ENCODE measurements at places on chromosomes 11 and 22.

DNA sequence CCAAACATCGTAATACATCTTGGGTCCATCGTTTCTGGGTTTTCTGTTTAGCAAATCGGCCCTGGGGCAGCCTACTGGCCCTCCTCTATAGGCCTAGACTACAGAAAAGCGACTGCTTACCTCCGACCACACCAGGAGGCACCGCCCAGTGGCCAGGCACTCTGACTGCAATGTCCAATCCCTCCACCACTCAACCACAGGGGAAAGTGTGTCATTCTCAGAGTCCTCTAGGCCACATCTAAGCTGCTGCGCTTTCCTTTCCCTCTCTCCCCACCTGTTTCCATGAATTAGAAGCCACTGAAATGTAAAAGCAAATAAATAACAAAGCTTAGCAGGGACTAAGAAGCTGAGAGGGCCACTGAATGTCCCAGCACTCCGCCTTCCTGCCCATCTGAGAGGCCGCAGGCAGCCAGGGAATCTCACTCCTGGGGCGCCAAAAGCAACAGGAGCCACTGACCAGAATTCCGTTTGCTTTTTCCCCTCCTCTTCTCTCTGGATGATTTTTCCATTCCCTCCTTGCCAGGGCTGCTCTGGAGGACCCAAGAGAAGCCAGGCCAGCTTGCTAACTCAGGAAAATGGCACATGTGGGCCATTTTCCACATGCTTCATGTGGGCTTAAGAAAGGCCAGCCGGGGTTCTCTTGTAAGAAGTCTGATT lies 50.1 kb upstream of the FLI1 start:
- DNase-seq, result no peak

GRCh38 chr11:45023065-45023365 lies 72.3 kb upstream of the TP53I11 start:
- no peak for DNase-seq

- no peak for DNase-seq
Measured at GRCh38 chr22:19121631-19122142, 525 bp downstream of the DGCR2 start.

GRCh38 chr11:12433571-12434324 lies 56.4 kb downstream of the PARVA start:
- no peak for DNase-seq

DNA sequence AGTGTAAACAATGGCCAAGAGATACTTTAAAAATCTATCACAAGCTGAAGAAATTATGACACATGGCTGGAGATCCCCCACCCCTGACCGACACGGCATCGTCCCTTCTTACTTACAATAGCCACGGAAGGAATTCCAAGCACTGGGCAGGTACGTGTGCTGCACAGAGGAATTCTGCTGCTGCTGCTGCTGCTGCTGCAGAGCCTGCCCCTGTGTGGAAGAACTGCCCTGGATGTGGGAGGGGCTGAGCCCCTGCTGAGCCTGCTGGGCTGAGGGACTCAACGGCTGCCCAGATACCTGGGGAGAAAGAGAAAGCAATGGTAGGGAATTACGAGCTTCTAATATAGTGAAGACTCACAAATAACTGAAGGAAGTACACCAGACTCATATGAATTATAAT lies 15.0 kb upstream of the NFRKB start:
- DNase-seq, result no peak

GRCh38 chr11:11856638-11857037 lies 14.9 kb downstream of the USP47 start:
- DNase-seq, result no peak

- DNase-seq, result no peak
Measured at GRCh38 chr22:19446603-19447329, 745 bp downstream of the C22orf39 start.

GRCh38 chr11:94424662-94425061 lies 23.4 kb upstream of the GPR83 start:
- DNase-seq, result no peak

DNA sequence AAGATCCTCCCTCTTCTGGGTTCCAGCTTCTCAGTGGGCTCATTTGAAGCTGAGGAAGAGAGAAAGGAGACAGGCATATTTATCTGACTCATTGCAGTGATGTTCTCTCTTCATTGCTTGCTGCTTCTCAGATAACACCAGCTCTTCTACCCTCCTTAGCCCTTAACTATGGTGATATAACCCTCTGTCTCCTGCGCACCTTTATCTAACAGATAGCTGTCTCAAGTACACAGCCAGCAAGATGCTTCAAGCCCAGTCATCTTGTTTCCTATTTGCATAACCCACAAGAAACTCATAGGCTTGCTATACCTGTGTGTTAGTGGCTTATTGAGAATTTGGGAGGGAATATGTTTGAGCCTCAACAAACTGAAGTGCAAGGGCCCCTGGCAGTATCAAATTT lies 12.6 kb downstream of the PRSS23 start:
- DNase-seq, result no peak

DNA sequence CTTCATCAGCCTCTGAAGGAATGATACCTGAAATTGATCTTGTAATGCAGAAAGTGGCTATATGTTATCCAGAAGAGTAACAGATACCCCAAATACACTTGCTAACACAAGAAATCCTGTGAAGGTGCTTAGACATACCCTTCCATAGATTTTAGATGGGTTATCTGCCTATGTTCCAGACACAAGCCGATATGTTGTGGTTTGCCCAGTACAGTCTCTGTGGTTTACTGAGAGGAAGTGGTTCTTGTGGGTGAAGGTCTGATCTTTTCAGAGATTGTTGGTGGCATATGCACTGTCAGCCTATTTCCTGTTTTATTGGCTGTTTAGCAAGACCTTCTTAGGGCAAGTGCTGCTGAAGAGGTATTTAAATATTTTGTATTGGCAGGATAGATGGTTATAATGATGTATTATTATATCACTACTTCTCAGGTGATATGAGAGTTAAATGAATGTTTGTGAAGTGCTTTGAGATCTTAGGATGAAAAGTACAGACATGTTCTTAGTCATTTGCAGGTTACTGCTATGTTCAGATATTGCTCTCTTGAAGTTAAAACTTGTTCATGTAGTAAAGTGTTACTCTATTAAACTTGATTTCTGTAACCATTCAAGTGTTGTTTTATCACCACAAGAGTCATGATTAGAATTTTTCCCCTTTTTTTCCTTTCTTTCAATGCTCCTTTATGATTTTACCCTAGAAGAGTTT lies 8.2 kb downstream of the ARHGEF12 start:
- DNase-seq, result no peak

GRCh38 chr11:70341881-70342429 lies 56.4 kb upstream of the CTTN start:
- no peak for DNase-seq

DNA sequence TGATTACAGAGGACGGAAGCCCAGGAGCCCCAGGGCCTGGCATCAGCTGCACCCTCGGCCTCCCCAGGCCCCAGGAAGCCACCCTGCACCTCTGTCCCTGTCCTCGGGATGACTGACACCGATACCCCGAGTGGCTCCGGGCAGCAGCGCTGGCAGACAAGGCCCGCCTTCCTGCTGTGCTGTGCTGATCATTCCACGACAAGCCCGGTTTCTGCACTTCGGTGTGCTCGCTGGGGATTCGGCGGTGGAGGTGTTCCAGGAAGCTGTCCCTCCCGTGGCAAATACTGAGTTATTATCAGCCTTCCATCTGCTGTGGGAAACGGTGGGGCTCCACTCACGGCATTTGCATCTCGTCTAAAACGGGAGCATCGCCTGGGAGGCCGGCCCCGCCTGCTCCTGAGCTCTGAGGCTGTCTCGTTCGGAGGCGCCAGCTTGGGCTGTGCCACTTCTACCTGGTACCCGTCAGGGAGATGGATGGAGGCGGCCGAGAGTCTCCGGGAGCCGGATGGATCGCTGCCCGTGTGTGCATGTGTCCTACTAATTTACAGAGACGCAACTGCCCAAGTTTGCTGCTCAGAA lies 506.1 kb downstream of the BRD1 start:
- DNase-seq, result no peak

DNA sequence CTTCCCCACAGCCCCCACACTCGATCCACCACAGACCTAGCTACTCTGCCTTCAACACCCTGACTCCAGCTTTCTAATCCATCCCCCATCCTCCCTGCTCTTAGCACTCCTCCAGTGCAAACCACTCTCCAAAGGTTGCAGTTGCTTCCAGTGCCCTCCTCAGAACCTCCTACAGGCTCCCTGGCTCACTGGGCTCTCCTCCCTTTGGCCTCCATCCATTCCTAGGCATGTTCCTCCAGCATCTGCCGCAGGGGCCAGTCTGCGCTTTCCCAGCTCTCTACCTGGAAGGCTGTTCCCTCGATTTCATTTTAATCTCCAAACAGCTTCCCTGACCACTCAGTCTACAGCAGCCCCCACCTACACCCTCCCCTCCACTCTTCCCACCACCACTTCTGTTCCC lies 133.8 kb downstream of the SPATA19 start:
- no peak for DNase-seq

- no peak for DNase-seq
Measured at GRCh38 chr22:24315367-24315966, 44.8 kb downstream of the SPECC1L start.

- no peak for DNase-seq
Measured at GRCh38 chr22:16695261-16695660, 102.7 kb upstream of the CCT8L2 start.

- peak; percentile 78 for DNase-seq
Measured at GRCh38 chr11:107928767-107929507, 689 bp downstream of the RAB39A start.

DNA sequence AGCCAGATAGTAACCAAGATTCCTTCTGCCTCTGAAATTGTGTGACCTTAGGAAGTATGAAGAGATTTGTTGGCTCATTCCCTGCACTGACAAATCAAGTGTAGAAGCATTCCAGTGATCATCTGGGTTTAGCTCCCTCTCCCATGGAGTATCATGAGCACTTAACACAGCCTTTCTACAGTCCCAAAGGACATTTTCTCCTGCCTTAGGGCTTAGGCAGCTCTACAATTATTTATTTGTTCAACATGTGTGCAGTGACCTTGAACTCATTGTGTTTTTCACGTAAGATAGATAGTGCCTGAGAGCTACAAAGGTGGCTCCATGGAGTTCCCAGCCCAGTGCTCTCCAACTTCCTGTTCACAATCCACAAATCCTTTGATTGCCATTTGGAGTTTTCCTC lies 94.8 kb upstream of the FAT3 start:
- no peak for DNase-seq

- no peak for DNase-seq
Measured at GRCh38 chr11:40292721-40293508, 1166.5 kb downstream of the LRRC4C start.

GRCh38 chr11:68989936-68990606 lies 9.3 kb upstream of the MRGPRD start:
- no peak for DNase-seq

Measured in spinal cord (tissue), 10 donors.